GM19239 (cell line): ENCODE measurements at places on chromosomes 2 and 18.

DNA sequence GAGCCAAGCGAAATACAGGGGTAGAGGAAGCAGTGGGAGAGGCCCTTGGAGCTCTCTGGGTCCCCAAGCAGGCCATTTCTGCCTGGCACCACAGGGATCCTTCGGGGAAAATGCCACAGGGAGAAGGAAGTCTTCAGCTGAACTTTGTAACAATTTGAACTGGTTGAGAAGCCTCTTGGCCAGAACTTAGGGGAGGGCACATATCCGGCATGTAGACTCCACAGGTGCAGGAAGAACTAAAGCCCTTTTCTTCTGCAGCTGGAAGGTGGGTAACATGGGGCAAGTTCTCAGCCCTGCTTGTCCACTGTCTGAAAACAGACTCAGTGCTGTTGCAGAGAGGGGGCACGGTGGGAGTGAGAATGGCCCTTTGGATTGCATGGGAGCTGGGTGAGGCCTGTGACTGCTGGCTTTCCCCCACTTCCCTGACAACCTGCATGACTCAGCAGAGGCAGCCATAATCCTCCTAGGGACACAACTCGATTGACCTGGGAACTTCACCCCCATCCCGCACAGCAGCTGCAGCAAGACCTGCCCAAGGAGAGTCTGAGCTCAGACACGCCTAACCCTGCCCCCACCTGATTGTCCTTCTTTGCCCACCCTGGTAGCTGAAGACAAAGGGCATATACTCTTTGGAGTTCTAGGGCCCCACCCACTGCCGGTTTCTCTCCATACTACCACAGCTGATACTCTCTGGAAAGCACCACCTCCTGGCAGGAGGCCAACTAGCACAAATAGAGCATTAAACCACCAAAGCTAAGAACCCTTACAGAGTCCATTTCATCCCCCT is 101.6 kb upstream of the FAM136A start:
- DNase-seq, result no peak

GRCh38 chr2:11856095-11856494 is 109.7 kb downstream of the LPIN1 start:
- no peak for DNase-seq

- no peak for DNase-seq
Observed at GRCh38 chr2:212915121-212915782, 236.2 kb downstream of the IKZF2 start.

DNA sequence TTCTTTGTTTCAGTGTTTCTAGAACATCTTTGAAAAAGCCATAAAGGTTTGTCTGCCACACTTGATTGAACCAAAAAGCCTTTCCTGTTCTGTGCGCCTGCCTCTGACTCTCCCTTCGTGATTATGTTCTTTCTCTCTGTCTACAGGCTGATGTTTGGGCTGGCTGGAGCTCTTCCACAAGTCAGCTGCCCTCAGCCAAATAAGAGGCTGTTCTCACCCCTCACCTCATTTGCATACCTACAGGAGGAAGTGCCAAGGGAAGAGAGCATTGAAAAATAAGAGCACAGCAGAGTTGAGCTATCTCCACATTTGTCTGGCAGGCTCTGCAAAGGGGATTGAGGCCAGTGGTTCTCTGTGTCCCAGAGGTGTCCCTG is 15.8 kb downstream of the INPP5D start:
- no peak for DNase-seq

GRCh38 chr2:76314271-76315020 is 603.7 kb upstream of the GCFC2 start:
- DNase-seq, result no peak

GRCh38 chr2:83191316-83191715 is 1267.8 kb downstream of the SUCLG1 start:
- no peak for DNase-seq

DNA sequence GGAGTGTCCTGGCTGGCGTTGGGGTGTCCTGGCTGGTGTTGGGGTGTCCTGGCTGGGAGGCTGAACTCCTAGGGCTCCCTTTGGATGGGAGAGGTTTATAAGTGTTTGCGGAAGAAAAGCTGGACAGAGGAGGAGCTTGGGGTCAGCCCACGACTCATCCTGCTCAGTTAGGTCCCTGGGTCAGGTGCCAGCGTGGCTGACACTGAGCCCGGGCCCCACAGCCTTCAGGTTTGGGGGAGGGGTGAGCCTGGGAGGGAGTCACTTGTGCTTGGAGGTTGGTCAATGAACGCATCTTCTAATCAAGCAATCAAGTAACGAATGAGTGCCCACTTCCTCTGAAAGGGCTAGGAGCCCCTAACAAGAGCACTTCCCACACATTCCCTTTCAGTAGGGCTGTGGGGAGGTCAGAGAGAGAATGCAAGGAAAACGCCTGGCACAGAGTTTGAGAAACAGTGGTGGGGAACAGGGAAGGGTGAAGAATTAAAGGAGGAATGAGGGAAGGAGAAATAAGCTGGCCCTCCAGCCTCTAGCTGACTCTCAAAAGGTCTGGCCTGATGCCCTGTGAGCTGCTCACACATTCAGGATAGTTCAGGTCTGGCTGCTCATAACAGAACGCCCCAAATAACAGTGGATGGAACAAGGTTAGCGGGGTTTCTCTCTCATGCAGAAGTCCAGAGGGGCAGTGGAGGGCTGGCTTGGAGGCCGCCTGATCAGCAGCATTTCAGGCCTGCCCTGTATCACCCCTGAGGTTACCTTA is 670 bp downstream of the KCNIP3 start:
- DNase-seq, result no peak

DNA sequence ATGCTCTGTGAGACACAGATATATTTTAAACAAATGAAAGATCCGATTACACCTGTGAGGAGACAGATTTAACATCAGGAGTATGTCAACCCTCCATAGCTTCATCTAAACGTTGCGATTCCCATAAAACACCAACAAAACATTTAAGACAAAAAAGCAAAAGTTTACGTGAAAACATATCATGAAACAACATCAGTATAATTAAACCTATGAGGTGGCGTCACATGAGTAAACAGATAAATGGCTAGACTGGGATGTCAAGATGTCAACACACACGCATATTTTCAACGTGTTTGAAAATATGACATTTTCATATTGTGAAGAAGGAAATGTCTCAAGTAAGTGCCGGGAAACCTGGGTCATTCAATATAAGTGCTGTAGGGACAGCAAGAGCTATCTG is 25.5 kb upstream of the GPC1 start:
- DNase-seq, result no peak
